GOT3 (cell line): ENCODE measurements at places on chromosomes 7 and 10.

- DNase-seq = no peak
Observed at GRCh38 chr7:99036546-99037111, 107.3 kb downstream of the SMURF1 start.

- no peak for DNase-seq
Observed at GRCh38 chr10:123442901-123443300, 223.3 kb upstream of the GPR26 start.

DNA sequence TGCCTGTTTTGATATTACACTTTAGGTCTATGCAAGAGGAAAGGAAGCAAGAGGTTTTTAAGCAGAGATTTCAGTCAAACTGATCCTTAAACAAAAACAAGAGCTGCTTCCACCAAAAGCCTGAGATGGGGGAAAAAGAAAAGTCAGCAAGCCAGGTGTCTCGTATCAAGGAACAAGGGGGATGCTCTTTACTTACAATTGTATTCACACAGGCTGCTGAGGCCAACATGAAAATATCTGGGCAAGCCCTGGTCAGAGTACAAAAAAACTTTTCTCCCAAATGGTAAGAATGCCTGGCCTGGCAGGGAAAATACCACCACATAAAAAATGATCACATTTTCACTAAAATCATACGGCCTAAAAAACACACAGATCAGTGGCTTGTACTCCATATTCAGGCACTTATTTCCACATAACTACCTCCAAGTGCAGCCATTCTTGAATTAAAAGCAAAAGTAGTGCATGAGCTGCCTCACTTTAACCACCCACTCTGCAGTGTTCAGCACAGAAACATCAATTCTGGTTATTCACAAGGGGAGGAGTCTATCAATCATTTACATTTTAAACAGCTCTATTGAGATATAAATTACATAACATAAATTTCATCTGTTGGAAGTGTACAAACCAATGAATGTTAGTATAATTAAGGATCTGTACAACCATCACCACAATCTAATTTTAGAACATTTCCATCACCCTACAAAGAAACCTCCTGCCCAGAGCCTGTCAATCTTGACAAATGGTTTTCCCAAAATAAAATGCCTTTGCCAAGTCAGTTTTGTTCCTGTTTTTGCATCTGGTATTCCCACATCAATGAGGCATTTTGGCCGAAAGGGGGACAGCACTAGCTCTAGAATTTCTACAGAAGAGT, 70.2 kb downstream of the GRB10 start:
- no peak for DNase-seq

DNA sequence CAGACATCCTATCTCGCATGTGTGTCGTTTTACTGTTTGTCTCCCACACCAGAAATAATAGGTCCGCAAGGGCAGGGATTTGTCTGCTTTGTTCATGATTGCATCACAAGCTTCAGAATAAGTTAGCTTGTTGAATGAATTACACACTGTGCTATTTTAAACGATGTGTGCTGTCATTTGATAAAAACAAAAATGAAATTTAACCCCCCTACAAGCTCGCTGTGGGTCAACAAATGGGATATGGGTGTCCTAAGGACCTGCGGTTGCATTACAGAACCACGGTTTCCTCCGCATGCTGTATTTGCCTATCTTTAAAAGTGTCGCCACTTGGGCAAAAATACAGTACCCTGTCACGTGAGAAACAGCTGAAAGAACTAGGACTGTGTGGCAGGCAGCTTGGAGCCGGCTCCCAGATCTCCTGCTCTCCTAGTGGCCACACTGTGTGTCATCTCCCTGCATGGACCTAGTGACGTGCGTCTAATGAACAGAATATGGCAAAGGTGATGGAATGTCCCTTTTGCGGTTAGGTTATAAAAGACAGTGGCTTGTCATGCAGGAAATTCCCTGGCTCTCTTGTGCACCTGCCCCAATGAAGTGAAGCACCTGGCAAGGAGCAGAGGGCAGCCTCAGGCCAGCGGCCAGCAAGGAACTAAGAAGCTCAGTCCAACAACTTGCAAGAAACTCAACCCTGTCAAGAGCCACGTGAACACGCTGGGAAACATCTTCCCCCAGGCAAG, 32.9 kb upstream of the CRYGN start:
- DNase-seq = no peak

DNA sequence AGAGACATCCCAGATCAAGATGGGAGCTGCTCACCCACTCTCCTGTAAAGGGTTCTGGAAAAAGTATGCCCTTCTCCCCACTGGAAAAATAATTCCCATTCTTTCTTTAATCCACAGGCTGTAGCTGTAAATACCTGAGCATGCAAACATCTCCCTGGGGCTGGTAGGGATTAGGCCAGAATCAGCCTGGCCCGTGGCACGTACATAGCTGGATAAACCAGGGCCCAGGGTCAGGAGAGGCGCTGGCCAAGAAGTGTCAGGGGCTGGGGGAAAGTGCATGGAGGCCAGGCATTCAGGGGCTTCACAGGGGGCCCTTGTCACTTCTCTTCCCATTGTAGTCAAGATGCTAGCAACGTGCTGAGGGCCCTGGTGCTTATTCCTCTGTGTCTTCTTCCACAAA, 30.7 kb upstream of the AQP1 start:
- DNase-seq = no peak

DNA sequence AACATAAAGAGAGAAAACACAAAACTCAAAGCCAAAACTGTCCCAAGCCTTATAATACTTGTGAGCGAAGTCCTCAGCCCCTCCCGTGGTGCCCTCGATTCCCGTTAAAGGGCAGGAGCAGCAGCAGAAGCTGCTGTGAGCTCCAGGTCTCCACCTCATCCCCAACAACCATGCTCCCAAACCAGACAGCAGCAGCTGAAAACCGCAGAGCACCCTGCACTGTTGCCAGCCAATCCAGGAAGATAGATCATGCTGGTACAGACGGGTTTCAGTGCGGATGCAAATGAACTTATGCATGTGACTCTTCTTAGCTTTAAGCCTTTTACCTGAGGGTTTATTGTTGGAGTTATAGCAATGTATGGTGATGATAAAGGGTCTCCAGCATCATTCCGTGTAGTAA, 97.9 kb downstream of the DNAJB6 start:
- no peak for DNase-seq

DNA sequence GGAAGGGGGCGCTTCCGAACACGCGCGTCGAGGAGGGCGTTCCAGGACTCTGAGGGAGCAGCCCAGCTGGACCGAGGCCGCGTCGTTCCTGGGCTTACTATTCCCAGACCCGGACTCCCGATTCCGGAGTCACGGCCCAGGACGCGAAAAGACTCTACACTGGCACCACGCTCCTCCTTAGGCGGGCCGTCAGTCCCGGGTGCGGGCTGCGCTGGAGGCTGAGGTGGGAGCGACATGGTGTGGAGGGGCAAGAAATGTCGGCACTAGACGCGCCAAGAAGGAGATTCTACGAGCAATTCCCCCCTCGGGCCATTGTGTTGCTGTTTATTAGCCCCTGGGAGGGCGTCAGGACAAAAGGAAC, 584 bp upstream of the RUNDC3B start:
- DNase-seq = no peak

DNA sequence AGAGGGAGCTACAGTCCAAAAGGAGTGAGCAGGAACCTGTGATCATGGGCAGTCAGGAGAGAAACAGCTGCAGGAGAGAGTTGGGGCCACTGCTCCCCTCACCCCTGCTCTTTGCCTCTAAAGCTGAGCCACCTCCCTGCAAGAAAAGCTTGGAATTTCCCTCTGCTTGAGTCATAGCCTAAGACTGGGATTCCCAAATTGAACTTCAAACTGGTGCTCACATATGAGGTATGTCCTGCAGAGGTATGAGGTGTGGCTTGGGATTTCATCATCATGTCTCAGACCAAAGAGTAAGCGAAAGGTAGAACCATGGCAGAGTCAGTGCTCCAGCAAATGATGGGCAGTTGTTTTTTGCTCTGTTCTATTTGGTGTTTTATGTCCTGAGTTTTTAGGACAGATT, 237.1 kb upstream of the NRP1 start:
- DNase-seq = no peak

GRCh38 chr7:108099713-108100112, 30.4 kb downstream of the LAMB4 start:
- no peak for DNase-seq

DNA sequence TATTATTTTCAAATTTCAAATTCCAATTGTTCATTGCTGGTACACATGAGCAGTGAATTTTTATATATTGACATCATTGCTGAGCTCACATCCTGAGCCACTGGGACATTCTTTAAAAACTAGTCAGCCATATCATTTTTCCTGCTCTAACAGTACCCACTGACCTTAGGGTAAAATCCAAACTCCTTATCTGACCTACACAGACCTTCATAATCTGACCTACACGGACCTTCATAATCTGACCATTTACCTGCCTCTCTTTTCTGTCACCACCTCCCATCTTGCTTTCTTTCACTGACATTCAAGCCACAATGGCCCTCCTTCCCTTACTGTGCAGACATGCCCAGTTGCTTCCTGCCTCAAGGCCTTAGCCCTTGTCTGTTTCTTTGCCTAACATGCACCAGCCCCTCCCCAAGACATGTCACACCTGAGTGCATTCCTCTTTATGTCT, 16.1 kb upstream of the CUZD1 start:
- no peak for DNase-seq

GRCh38 chr7:73734619-73735527, 3.7 kb downstream of the ABHD11 start:
- peak; percentile 43 for DNase-seq

- DNase-seq = no peak
Observed at GRCh38 chr10:42874713-42875387, 92.3 kb downstream of the BMS1 start.

GRCh38 chr10:95517536-95518454, 43.4 kb downstream of the SORBS1 start:
- no peak for DNase-seq

DNA sequence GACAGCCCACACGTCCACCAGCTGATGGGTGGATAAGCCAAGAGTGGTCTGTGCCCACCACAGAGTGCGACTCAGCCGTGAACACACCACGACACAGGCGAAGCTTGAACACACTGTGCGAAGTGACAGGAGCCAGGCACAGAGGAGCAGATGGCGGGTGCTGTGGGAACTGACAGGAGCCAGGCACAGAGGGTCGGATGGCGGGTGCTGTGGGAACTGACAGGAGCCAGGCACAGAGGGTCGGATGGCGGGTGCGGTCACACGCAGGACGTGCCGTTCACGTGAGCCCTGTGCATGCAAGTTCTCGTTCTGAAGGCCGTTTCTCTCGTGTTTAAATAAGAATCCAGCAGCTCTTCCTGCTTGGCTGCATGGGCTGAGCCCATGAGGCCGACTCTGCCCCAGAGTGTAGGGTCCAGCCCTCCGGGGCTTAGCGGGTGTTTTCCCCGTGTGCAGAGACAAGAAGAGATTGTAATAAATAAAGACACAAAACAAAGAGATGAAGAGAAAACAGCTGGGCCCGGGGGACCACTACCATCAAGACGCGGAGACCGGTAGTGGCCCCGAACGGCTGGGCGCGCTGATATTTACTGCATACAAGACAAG, 5.9 kb upstream of the ADAP1 start:
- no peak for DNase-seq

DNA sequence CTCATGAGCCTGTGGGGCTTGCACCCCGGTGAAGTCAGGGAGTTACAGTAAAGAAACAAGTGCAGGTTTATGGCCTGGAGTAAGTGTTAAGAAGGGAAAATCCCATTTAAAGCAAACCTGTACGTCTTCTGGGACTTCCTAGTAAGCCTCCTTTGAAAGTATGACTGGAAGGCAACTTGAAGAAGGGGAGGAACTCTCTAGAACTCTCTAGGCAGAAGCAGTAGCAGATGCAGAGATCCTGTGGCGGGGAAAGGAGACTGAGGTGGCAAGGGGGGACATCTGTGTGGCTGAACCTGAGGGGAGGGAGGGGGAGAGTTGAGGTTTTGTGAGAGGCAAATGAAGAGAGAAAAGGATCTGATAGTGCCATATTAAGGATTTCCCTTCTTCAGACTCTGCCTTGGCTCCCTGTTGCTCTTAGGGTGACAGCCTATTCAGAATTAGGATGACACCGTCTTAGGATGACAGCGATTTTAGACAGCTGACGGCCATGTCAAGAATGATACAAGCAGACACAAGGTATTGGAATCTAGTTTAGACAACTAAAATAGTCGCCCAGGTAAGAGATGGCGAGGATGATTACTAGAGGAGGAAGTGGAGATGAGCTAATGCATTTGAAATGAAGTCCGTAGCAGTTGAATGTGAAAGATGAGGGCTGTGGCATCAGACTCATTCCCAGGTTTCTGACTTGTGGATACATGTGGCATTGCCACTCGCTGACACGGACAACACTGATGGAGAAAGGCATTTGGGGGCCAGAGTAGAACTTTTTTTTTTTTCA, 29.0 kb downstream of the CUL1 start:
- no peak for DNase-seq

DNA sequence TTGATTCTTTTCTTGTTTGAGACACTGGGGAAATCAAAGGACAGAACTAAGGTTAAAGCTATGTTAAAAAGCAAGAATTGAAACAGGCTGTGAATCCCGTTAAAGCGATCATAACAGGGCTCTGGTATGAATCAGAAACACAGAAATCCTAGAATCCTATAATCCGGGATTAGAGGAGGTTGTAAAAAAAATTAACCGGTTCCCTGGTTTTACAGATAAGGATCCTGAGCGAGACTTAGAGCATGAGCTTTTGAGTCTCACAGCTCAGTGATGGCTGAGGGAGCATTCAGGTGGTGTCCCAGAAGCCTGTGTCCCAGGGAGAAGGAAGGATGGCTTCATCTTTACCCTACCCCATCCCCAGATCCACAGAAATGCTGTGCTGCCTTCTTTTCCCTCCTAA, 461.3 kb downstream of the PAXIP1 start:
- no peak for DNase-seq

- no peak for DNase-seq
Observed at GRCh38 chr10:36091007-36091406, 448.9 kb upstream of the FZD8 start.

DNA sequence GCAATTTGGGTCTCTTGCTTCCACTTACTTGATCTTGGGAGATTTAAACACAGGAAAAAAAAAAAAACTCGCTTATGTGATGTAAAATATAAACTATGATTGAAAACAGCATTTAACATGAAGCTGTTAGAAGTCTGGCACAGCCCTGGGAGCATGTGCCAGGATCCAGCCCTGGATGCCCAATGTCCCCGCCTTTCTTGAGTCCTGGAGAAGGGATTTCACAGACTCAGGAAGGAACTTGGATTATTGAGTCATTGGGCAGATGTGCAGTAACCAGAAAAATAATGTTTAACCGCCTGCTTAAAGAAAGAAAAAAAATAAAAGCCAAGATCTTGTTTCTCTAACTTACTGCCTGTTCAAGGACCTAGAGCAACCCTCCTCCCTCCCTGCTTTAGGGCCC, 3.7 kb upstream of the JCAD start:
- DNase-seq = no peak

- DNase-seq = no peak
Observed at GRCh38 chr7:137981668-137982067, 20.2 kb downstream of the CREB3L2 start.

- no peak for DNase-seq
Observed at GRCh38 chr10:69994262-69994661, 58.4 kb upstream of the MACROH2A2 start.

DNA sequence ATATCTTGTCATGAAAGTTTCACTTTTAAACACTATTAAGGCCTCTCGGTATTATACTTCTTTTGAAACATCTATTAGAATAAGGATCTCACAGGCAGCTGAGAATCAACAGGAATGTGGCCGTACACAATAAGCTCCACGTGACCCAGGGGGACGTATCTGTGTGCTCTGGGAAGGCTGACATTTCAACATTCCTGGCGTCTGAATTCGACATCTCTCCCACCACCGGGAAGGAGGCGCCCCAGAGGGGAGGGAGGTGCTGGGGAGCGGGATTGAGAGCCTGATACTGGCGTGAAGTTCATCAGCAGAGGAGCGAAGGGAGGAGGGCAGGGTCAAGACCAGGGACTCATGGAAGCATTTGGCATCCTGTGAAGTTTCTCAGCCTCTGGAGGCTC, 401.3 kb downstream of the DNAJB6 start:
- no peak for DNase-seq

GRCh38 chr10:11729790-11730315, 12.3 kb upstream of the ECHDC3 start:
- DNase-seq = no peak
